ENCODE measurements at places on chromosomes 1 and 21.

DNA sequence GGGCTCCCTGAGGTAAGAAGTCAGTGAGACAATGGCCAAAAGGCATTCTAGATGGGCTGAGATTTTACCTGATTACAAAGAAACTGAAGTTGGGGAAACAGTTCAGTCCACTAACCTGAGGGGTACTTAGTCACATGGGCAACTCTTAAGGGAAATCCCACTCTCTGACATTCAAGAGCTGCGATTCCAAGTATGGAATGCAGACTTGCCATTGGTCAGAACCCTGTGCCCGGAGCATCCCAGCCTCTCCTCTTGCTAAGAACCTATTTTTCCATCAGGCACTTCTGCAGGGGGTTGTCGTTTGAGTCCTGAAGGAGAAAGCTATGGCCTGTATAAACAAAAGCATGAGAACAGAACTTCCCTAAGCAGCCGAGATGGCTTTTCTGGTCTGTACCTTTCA, 434.9 kb upstream of the DAB1 start:
- no peak for DNase-seq

GRCh38 chr21:44325386-44326271, 13.6 kb downstream of the CFAP410 start:
- DNase-seq: no peak

DNA sequence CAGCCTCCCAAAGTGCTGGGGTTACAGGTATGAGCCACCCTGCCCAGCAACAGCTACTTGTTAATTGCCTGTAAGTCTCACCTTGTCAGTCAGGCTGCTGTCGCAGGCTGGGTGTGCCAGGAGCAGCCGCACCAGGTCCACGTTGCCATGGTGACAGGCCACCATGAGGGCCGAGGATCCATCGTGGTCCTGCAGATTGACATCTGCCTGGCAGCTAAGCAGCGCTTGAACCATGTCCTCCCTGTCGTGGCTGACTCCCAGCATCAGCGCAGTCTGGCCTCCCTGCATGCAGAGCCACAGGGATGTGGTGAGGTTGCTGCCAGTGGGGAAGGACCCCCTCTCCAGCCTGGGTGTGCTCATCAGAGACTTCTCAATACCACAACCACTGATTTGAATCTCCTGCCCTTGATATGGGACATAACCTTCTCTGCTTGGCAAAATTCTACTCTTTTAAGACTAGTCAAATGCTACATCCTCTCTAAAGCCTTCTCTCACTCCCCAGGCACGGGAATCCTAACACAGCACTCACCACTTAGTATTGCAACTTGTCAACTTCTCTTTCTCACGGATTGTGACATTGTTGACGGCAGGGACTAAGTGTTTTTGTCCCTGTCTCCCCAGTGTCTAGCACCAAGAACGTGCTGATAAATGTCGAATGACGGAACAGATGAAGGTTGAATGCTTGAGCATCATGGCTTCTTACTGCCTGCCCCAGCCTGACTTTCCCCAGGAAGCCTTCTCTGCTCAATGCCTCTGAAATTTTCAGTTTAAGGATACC, 52.9 kb downstream of the L1TD1 start:
- no peak for DNase-seq

DNA sequence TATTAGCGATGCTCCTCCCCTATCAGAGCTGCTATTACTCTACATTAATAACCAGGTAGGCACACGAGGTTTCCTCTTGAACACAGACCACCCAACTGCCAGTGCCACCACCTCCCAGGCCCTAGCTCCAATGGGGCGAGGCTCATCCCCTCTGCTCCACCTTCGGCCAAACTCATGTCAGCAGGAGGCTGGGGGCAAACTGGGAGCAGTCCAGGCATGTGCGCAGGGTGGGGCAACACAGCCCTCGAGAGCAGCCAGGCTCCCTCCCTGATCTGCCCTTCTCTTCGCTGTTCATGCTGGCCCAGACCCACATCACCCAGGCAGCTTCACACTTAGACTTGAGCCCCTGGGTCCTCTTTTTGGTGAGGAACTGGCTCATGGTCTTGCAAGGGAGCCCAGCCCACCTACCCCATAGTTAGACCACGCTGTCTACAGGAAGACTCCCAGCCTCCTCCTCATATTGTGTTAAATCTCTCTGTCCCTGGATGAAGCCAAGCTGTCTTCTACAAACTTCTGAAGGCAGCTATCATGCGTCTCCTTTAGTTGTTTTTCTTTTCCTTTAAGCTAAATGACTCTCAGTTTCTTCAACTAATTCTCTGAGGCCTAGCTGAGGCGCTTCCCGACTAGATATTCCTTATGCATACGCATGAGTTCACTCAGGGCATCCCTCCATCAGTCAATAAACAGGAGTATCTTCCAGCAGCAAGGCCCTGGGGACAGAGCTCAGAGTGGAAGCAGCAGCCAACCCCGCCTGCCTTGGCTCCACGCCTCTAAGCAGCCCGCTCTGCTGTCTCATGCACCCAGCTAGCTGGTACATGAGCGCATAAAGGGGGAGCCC, 12.0 kb downstream of the TMEM9 start:
- no peak for DNase-seq

GRCh38 chr1:171999756-172000155, 158.5 kb downstream of the DNM3 start:
- DNase-seq: no peak

DNA sequence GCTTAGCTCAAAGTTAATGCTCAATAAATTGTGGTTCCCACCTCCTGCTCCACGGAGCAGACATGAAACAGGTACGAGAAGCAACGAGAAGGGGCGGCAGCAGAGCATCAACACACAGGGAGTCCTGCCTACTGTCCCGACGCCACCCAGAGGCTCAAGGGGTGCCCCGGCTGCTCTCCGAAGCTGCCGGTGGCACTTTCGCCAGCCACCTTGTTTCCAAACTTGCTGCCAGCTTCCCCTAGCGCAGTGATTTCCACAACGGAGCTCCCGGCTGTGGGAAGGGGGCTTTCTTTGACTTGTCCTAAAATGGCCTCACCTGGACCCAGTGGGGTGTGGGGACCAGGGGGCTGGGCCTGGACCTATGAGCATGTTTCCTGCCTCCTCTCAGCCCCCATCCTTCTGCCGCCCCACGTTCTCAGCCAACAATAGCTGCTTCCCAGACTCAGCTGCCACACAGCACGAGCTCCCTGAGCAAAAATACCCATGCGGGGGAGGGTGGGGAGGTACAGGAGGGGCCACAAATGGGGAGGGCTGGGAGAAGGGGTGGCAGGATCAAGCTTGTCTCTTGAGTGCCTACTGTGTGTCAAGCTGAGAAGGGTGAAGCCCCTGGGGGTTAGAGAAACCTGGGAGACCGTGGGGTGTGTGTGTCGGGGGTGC, 35.6 kb upstream of the ECE1 start:
- DNase-seq: no peak

DNA sequence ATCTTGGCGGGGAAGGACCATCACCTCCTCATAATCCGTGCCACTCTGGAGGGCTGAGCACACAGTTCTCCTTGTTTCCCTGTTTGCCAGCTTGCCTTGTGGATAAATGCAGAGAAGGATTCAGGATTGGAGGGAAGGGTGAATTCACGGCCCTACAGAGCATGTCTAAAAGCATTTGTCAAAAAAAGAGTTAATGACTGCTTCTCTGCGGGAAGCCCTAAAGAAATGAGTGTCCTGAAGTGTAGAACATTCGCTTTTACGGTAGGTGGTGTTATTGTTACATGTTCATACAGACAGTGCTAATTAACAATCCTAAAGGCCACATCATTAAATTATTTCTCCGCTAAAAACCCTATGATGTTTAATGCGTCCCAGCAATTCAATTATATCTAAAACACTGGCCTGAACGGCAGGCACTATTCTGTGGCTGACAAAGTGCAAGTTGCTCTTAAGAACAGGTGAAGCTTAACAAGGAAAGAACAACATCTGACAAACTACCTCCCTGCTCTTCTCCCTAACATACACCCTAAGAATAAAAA, 112.3 kb upstream of the NFIA start:
- no peak for DNase-seq

- DNase-seq: no peak
Measured at GRCh38 chr1:59360170-59360569, 63.3 kb downstream of the FGGY start.

DNA sequence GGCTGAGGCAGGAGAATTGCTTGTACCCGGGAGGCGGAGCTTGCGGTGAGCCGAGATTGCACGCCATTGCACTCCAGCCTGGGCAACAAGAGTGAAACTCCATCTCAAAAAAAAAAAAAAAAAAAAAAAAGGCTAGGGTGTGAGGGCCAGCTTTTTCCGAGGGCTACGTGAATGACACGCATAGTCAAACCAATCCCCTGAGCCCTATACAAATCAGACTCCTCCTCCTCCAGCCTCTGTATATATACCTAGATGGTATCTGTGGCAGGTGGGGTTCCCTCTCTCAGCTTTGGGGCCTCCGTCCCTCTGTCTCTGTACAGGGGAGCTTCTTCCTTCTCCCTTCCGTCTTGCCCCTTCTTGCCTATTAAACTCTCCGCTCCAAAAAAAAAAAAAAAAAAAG, 6.7 kb downstream of the S100A16 start:
- DNase-seq: no peak

DNA sequence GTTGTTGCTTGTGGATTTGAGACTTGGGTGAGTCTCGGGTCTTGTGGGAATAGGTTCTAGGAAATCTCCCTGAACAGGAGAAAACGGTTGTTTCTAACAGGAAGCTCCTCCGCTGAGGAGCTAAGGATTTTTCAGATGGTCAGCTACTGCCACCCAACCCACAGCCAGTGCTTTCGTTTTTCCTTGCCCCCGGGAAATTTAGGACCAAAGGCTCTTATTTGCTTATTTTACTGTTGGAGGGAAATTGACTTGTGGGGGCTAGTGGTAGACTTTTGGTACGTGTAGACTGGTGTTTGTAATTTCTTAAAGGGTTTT, 792 bp downstream of the SNX7 start:
- DNase-seq: no peak

DNA sequence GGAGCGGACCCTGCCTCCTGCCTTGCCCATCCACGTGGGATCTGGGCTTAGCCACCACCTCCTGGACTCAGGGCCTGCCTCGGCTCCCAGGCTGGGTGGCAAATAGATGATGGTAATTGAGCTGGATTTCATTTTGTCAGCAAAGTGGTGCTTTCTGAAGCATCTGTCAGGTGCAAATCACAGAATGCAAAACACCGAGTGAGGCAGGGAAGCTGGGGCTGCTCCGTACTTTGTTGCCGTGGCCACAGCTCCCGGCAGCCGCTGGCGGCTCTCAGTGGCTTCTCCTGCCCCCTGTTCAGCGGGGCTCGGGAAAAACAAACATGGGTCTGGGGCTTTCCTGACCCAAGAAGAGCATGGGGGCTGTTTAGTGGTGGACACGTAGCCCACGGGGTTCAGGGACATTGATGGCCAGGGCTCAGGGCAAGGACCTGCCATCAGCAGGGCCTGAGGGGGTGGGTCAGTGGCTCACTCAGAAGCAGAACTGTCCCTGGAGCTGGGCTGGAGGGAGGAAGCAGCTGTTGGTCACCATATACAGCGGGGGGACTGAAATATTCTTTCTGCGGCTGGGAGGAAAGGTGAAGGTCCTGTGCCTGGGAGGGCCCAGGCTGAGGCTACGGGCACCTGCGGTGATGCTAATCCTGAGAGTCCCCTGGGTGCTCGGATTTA, 130.0 kb upstream of the VAMP3 start:
- DNase-seq: no peak

- DNase-seq: no peak
Measured at GRCh38 chr1:9663257-9663656, 11.7 kb downstream of the PIK3CD start.

GRCh38 chr1:35264871-35265270, 3.6 kb upstream of the ZMYM4 start:
- DNase-seq: no peak

DNA sequence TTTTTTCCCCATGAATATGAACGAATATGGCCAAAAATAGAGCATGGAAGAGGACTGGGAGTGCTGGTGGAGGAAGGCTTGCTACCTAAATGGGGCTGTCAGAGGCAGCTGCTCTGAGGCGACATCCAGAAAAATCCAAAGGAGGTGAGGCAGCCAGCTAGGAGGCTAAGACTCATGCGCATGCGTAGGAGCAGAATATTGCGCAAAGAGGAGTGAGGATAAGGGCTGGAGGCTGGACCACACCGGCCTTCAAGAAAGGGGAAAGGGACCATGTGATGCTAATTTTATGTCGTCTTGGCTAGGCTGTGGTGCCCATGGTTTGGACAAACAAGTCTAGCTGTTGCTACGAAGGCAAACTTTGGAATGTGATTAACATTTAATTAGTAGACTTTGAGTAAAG, 30.5 kb downstream of the HEYL start:
- DNase-seq: no peak

DNA sequence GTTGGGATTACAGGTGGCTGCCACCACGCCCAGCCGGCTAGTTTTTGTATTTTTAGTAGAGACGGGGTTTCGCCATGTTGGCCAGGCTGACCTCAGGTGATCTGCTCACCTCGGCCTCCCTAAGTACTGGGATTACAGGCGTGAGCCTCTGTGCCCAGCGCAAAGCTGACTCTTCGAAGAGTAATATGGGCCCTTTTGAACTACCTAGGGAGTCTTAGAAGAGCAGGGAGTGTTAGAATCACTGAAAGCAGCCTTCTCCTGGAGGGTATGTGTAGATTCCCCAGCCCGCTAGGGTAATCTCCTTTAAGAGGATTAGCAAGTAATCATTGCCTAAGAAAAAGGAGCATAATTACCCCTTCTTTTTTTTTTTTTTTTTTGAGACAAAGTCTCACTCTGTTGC, 6.5 kb upstream of the MAST2 start:
- no peak for DNase-seq

DNA sequence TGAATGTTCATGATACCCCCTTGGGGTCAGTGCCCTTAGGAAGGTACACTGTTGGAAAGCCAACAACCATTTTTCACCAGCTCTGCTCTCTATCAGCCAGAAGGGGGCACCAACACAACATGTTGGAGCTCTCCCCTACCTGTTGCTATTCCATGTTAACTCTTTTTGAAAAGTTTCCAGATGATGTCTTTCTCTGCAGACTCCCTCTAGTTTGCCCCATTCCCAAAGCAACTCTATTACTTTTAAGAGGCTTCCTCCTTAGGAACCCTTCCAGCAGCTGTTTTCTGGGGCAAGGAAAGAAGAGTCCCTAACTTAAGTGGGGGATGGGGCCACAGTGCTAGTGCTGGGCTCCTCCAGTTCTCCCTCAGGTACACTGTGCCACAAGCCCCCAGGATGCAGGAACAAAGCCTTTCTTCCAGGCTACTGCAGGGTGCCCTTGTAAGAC, 22.9 kb upstream of the NDC1 start:
- DNase-seq: no peak

- DNase-seq: no peak
Measured at GRCh38 chr1:6054596-6054995, 8.9 kb downstream of the KCNAB2 start.

GRCh38 chr1:43339584-43340232, 2.1 kb downstream of the MPL start:
- no peak for DNase-seq

GRCh38 chr1:233993651-233994050, 89.2 kb downstream of the SLC35F3 start:
- DNase-seq: no peak

Measured in stimulated activated CD8-positive, alpha-beta memory T cell treated with anti-CD3 and anti-CD28 coated beads, Interleukin-4, amount 100 ng/mL, for 4 hours (primary cell).